T-helper 2 cell treated with Interferon-gamma antibody and Interleukin-4, amounts not matched to agents 100 ng/mL and 5 ng/mL, for 36 hours (primary cell): ENCODE measurements at places on chromosomes 1 and 21. TPM values are rescaled to one million over a fixed set of nuclear protein-coding genes. Genes with fewer than 3 reads are reported as not detected.

Gene HPDL
- 7.8 and 8.3 TPM in 2 replicates for total RNA-seq

Gene PTGER3
- total RNA-seq, result 3.9 and 4.2 TPM in 2 replicates

Gene KHDRBS1
- total RNA-seq, result 160 and 162 TPM in 2 replicates

Gene OR2T2
- not detected in 2 replicates for total RNA-seq

Gene ITLN2
- total RNA-seq, result not detected in 2 replicates

Gene MYOG
- not detected in 2 replicates for total RNA-seq

Gene PRAMEF15
- not detected in 2 replicates for total RNA-seq

Gene LCE6A
- total RNA-seq, result not detected in 2 replicates

Gene HAO2
- total RNA-seq, result not detected in 2 replicates

Gene COL8A2
- total RNA-seq, result not detected in 2 replicates

Gene SEMA6C
- total RNA-seq, result 1.6 and 1.8 TPM in 2 replicates

Gene NAV1
- 1.8 and 2.3 TPM in 2 replicates for total RNA-seq

Gene S100A16
- total RNA-seq, result not detected in 2 replicates

Gene NBL1
- 25.8 and 27.6 TPM in 2 replicates for total RNA-seq

Gene RGS1
- total RNA-seq, result 8.6 and 11.1 TPM in 2 replicates

Gene C4BPA
- not detected in 2 replicates for total RNA-seq

Gene UBL4B
- total RNA-seq, result not detected in 2 replicates

Gene TIE1
- total RNA-seq, result 0.14 and 0.27 TPM in 2 replicates
